ENCODE measurements at places on chromosomes 11 and 22.

- DNase-seq = peak; percentile 76
These were observed 524.1 kb downstream of the METTL15 start for GRCh38 chr11:28632338-28632737.

- DNase-seq = peak; percentile 12
These were observed 3.1 kb downstream of the EIF3M start for GRCh38 chr11:32586576-32587190.

DNA sequence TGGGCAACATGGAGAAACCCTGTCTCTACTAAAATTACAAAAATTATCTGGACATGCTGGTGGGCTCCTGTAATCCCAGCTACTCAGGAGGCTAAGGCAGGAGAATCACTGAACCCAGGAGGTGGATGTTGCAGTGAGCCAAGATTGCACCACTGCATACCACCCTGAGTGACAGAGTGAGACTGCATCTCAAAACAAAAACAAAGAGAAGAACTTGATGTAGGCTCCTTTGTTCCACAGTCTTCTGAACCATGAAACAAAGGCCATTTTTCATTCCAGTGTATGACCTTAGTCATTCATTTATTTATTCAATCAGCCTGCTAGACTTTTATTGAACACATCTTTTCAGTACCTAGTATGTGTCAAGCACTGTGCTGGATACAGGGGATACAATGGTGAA, 369.6 kb downstream of the FAT3 start:
- DNase-seq = no peak

- DNase-seq = no peak
These were observed 63.3 kb downstream of the PRMT3 start for GRCh38 chr11:20450829-20451228.

All from EH (cell line).